ENCODE measurements at places on chromosomes 12 and 14. TPM values are rescaled to one million over a fixed set of nuclear protein-coding genes. Genes with fewer than 3 reads are reported as not detected.

- no peak overlapping the region for H3K27ac ChIP-seq
- no peaks in the 10 kb centered on the region for H3K27me3 ChIP-seq
- H3K36me3 ChIP-seq = no peaks in the 10 kb centered on the region
- no peak for DNase-seq
- H3K4me1 ChIP-seq = peaks cover 5% of the 10 kb centered on the region
Measured at GRCh38 chr14:98844456-98844855, 427.5 kb downstream of the BCL11B start.

Gene PLEKHD1
- not detected for total RNA-seq

GRCh38 chr12:117703584-117703983, 265.2 kb downstream of the KSR2 start:
- H3K4me3 ChIP-seq = no peak overlapping the region
- no peak for DNase-seq
- H3K4me1 ChIP-seq = no peaks in the 10 kb centered on the region
- H3K27me3 ChIP-seq = no peaks in the 10 kb centered on the region
- H3K27ac ChIP-seq = no peak overlapping the region
- H3K36me3 ChIP-seq = no peaks in the 10 kb centered on the region

DNA sequence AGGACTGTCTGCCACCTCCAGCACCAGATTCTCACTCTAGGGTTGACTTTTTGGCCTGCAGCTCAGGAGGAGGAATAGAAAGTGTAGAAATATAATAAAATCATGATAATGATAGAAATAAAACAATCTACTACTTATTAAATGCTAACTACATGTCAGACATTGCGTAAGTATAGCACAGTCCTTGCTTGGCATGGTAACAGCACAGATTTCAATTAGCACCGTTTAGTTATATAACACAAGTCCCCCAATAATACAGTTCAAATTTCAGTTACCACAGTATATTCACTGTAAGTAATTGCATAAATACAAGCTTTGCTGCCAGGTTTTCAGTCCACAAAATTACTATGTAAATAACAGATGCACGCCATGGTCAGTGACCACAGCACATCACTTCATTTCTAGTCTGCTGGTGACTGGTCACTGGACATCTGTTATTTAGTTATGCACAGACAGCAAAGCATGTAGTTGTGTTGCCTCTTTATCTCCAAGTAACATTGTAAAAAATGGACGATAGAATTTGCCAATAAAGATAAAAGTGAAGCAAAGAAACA, 6.5 kb upstream of the GLT8D2 start:
- no peaks in the 10 kb centered on the region for H3K4me1 ChIP-seq
- H3K27me3 ChIP-seq = peaks cover 19% of the 10 kb centered on the region
- no peak for DNase-seq
- no peaks in the 10 kb centered on the region for H3K36me3 ChIP-seq
- H3K4me3 ChIP-seq = no peak overlapping the region

- no peaks in the 10 kb centered on the region for H3K36me3 ChIP-seq
- no peak for DNase-seq
- H3K27me3 ChIP-seq = no peaks in the 10 kb centered on the region
- H3K4me1 ChIP-seq = peaks cover 24% of the 10 kb centered on the region
- no peak overlapping the region for H3K27ac ChIP-seq
Measured at GRCh38 chr14:65832431-65833266, 420.1 kb downstream of the FUT8 start.

GRCh38 chr12:49017891-49018260, 700 bp downstream of the PRKAG1 start:
- H3K4me3 ChIP-seq = peak overlapping the region; percentile 95
- H3K36me3 ChIP-seq = peaks cover 27% of the 10 kb centered on the region
- peak overlapping the region; percentile 98 for H3K27ac ChIP-seq

DNA sequence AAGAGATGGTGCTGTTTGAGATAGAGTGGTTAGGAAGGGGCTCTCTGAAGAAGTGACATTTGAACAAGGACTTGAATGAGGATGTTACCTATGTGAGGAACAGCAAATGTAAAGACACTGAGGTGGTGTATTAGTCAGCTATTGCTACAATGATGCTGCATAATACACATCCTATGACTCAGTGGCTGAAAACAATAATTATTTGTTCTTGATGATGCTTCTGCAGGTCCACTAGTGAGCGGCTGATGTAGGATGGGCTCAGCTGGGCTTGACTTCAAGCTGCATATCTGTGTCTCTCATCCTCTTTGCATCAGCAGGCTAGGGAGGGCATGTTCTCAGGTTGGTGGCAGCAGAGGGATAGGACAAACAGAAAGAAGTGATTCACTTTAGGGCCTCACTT, 21.4 kb upstream of the CLMN start:
- H3K36me3 ChIP-seq = no peaks in the 10 kb centered on the region
- DNase-seq = no peak
- H3K27ac ChIP-seq = no peak overlapping the region
- no peak overlapping the region for H3K4me3 ChIP-seq

- peak overlapping the region; percentile 88 for H3K27ac ChIP-seq
- peak overlapping the region; percentile 54 for H3K4me3 ChIP-seq
- peak; percentile 83 for DNase-seq
- H3K4me1 ChIP-seq = peaks cover 89% of the 10 kb centered on the region
Measured at GRCh38 chr12:64679487-64680001, 69.2 kb downstream of the RASSF3 start.
